ENCODE measurements at places on chromosomes 6 and 20. TPM values are rescaled to one million over a fixed set of nuclear protein-coding genes. Genes with fewer than 3 reads are reported as not detected.
A peak's percentile ranks its signal among the peaks of the same experiment; 100 is the strongest.

DNA sequence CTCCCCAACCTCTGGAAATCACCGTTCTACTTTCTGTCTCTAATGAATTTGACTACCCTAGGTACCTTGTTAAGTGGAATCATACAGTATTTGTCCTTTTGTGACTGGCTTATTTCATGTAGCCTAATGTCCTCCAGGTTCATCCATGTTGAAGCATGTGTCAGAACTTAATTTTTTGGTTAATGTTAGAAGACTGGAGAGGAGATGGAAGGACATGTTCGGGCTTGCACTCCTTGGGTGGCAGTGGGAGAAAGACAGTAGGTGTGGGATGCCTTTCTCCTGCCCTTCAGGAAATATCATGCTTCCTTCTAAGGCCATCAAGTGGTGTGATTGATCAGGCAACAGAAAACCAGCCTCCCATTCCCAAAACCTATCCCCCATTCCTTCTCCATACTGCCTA lies 61.1 kb upstream of the RNF144B start:
- no peak for DNase-seq

DNA sequence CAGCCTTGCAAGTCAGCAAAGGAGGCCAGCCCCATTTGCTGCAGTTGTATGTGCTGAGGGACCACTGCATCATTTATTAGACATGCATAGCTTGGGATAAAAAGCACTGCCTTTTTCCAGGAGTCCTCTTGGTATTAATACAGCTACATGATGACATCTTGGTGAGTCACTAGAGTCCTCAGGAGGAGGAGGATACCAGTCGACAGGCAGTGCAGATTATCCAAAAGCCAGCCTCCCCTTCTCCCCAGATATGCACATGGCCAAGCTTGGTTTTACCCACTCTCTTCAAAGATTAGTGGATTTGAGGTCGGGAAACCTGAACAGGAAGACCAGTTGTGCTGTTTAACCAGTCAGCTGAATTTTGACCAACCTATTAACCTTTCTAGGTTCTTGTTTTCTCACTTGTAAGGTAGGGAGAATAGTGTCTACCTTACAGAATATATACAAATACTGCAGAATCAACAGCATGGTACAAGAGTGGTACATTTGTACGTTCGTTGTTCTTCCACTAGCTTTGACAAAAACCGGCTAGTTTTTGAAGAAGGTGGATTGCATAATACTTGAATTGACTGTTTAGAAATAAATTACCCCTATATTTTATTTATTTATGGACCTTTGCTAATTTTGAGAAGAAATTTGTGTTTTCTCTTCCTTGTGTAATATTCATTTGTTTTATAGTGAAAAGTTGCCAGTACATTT lies 31.9 kb downstream of the VAPB start:
- DNase-seq = no peak

GRCh38 chr20:57594092-57594951 lies 25.9 kb downstream of the ZBP1 start:
- peak; percentile 50 for DNase-seq

DNA sequence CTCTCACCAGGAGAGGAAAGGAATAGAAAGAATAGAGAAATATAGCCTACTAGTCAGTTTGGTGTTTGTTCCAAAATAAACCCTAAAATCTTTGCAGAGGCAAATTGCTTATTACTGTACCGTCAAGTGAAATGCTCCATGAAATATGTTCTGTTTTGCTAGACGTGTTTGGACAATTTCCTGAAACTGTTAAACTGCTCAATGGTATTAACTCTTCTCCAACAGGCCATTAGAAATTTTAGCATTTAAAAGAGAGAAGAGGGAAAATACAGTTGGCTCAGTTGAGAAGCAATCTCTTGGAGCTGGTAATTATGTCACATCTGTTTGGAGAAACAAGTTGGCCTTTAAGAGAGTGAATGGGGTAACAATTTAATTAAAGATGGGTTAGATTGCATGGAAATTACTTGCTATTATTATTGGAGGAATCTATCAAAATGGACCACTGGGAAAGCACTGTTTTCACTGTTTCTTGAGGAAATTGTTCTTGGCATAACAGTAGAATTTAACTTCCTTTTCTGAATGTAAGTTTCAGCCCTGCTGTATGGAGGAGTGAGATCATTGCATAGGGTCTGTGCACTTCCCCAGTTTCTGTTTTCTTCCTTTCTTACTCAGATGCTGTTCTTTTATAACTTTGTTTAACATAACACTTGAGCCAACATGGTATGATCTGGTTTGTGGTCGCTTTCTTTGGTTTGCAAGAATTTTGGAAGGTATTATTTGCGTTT lies 373.6 kb downstream of the PLCB1 start:
- DNase-seq = no peak

MOG gene
- not detected for total RNA-seq

SPATA25 gene
- total RNA-seq = 3.7 TPM
